ENCODE measurements at places on chromosomes 3 and 15.

DNA sequence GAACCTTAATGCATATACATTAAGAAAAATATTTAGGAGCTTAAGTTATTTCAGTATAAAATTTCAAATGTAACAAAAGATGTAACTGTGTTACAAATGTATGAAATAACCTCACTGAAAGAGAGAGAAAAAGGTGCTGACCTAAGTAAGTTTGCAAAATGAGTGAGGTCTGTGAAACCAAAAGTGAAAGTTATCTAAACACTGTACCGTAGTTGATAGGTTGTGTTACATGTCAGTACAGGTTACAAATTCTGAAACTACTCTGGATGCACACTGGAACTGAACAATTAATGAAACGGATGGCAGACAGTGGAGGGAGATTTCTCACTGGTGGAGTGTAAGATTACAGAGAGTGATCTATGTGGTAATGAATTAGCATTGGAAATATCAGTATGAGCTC is 420.7 kb downstream of the ZNF385D start:
- no peak for DNase-seq

GRCh38 chr3:184965639-184966430 is 153.9 kb downstream of the VPS8 start:
- DNase-seq: no peak

DNA sequence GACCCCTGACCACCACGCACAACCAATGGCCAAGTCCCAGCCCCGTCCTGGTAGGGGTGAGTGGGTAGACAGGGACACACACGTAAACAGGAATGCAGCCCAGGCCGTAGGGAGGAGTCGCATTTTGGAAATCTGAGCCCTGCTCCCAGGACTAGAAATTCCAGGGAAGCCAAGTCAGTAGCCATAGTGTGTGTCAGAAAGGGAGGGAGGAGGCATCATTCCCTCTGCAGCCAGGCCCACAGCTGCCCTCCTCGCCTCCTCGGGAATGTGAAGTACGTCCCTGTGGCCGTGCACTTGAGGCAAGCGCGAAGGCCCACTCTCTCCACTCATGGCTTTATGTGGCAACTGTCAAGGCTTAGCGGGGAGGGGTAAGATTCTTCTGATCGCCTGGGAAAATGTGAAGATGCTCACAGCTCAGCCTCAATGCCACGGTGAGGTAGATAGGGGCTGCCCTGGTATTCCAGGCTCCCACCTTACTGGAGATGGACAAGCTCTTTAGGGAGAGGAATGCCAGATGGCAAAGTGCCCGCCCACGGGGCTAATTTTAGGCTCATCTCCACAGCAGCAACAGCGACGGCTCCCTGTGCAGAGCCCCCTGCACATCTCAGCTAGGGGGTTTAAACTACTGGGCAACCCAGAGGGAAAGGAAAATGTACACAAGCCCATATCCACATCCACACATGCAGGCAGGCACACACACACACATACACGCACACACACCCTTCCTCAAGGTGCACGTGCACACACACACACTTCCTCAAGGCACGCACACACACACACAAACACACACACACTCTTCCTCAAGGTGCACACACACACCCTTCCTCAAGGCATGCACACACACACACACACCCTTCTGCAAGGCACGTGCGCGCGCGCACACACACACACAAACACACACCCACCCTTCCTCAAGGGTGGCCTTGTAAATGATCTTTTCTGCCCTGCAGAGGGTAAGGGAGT is 65.5 kb downstream of the ADCY5 start:
- DNase-seq: no peak

DNA sequence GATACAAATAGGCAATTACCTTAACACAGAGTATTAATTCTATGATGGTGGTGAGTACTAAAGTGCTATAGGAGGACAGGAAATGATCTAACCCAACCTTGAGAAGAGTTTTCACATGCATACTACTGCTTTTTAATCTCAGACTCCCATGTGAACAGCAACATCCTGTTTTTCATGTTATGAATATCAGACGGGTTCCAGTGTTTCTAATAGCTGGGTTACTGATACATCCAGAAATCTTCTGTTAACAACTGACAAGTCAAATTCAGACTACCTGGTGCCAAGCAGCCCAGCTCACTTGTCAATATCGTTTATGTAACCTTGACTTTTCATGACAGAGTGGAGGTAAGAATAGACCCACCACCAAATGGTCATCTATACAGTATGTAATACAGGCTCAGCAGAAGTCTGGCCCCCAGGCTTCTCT is 220.2 kb upstream of the COL8A1 start:
- DNase-seq: no peak

- DNase-seq: no peak
Observed at GRCh38 chr15:72495007-72495406, 20.9 kb downstream of the ARIH1 start.

GRCh38 chr3:161854232-161854771 is 357.7 kb downstream of the OTOL1 start:
- no peak for DNase-seq

DNA sequence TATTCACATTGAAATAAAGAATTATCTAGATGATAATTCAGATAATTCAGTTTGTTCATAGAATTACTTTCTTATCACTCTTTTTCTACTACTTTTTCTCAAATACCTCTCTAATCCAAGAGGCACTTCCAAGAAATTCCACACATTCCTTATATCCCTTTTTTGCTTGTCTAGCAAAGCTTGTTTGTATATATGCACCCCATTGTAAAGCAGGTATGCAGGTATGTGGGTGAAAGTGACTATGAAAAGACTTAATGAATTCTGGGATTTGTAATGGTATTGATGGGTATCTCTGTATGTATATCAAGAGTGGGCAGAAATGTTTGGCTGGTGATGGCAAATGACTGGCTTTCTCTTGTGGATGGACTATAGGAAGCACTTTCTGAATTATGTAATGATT is 94.1 kb upstream of the FGF7 start:
- DNase-seq: no peak

DNA sequence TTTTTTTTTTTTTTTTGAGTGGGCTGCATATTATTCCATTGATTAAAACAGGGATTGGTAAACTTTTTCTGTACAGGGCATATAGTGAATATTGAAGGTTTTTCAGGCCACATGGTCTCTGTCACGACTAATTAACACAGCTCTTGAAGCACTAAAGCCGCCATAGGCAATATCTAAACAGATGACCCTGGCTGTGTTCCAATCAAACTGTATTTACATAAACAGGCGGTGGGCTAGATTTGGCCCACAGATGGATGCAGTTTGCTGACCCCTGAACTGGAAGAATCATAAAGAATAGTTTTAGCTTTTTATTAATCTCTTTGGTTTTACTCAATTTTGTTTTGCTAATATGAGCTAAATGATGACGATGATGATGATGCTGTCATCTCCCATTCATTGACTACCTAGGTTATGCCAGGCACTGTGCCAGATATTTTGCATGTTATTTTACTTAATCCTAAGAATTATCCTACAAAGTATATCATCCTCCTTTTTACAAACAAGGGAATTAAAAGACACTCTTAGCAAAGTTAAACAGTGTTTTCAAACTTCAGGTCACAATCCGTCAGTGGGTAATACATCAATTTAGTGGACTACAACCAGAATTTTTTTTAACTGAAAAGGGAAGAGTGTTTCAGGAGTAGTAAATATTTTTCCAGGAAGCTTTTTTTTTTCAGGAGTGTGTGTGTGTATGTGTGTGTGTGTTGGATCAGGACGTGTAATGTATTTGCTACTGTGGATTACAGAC is 54.3 kb downstream of the LMCD1 start:
- DNase-seq: no peak

DNA sequence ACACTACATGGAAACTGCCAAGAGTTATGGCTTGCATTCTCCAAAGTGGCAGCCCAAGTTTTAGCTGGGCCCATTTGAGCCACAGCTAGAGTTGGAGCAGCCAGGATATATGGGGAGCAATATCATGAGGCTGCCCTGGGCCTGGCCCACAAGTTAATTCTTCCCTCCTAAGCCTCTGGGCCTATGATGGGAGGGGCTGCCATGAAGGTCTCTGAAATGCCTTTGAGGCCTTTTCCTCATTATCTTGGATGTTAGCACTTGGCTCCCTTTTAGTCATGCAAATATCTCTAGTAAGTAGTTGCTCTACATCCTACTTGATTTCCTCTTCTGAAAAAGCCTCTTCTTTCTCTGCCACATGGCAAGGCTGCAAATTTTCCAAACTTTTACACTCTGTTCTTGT is 257.5 kb upstream of the CHRM5 start:
- no peak for DNase-seq

GRCh38 chr15:27592036-27592760 is 506.9 kb downstream of the OCA2 start:
- no peak for DNase-seq

DNA sequence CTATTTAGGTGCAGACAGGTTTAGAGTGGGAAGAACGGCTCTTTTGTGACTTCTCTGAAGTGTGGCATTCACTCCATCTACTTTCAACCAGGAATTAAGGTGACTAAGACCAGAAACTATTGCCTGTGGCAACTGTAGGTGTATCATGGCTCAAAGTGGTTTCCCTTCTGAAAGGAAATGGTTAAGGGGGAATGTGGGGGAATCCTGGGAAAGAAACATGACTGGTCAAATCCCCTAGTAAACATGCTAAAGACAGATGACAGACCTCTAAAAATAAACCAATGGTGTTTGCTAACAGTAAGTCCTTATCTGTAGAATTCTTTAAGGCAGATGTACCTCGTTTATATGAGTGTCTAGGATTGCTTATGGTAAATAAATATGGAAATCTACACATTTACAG is 56.9 kb downstream of the MEGF11 start:
- no peak for DNase-seq

DNA sequence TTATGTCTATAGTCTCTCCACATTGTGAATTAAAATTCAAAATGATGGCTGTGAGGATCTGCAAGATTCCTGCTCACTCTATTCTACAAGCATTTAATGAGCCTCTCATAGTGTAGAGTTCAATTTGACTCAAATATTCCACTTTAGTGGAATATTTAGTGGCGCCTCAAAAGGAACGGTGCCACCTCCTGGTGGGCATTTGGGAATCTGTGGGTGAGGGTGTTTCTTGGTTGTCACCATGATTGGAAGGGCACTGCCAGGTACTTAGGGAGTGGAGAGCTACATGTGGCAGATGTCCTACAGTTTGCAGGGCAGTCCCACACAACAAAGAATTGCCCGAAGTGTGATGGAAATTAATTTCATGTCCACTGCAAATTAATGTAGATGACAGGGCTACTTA is 21.5 kb upstream of the KCNMB3 start:
- DNase-seq: no peak

- no peak for DNase-seq
Observed at GRCh38 chr15:64683378-64683777, 92.0 kb downstream of the RBPMS2 start.

DNA sequence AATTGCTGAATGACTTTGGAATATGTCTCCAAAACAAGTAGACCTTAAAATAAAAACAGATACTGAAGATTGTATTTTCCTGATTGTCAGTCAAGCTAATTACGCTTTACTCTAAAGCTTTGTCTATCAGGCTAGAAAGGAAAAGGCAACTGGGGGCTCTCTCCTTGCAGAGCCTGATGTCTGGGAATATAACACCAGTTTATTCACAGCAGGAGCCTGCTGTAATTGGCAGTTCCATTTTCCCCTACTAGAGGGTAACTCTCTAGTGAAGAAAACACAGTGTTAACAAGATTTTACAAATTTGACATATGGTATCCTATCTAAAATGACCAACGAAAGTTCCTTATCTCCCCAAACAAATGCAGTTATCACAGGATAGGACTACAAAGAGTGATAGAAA is 158.8 kb downstream of the PDZRN3 start:
- DNase-seq: no peak

GRCh38 chr3:154168998-154169795 is 48.0 kb downstream of the ARHGEF26 start:
- no peak for DNase-seq

GRCh38 chr3:78668302-78668701 is 1099.5 kb downstream of the ROBO1 start:
- no peak for DNase-seq

DNA sequence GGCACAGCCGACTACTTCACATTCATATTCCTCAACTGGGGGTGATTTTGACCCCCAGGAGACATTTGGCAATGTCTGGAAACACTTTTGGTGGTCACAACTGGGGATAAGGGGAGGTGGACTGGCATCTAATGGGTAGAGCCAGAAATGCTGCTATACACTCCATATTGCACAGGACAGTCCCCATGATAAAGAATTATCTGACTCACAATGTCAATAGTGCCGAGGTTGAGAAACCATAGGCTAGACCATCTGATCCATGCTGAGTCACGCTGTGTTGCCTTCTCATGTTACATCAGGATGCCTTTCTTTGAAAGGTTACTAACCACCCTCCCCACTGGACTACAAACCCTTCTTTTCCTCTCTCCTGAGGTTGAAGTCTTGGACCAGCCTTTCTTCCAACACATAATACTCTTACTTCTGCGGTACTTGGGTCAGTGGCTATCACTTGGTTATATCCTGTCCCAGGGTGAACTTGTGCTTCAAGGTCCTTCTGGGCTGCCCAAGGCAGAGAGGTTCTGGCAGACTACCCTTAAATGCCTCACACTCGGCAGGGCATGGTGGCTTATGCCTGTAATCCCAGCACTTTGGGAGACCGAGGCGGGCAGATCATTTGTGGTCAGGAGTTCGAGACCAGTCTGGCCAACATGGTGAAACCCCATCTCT is 68.8 kb downstream of the CTNNB1 start:
- no peak for DNase-seq

- no peak for DNase-seq
Observed at GRCh38 chr3:11995120-11995519, 9.1 kb upstream of the SYN2 start.

- no peak for DNase-seq
Observed at GRCh38 chr3:30400926-30401325, 205.5 kb upstream of the TGFBR2 start.

DNA sequence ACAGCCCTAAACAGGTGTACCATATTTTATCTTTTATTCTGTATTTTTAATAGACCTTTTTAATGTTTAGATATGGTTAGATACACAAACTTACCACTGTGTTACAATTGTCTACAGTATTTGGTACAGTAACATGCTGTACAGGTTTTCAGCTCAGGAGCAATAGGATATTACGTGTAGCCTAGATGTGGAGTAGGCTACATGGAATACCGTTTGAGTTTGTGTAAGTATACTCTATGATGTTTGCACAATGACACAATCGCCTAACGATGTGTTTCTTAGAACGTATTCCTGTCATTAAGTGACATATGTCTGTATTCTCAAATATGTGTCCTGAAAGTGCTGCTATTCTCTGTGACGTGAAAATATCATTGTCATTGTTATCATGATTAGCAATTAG is 62.6 kb downstream of the MFSD1 start:
- DNase-seq: no peak

- DNase-seq: no peak
Observed at GRCh38 chr3:130340766-130341165, 4.7 kb upstream of the COL6A5 start.

DNA sequence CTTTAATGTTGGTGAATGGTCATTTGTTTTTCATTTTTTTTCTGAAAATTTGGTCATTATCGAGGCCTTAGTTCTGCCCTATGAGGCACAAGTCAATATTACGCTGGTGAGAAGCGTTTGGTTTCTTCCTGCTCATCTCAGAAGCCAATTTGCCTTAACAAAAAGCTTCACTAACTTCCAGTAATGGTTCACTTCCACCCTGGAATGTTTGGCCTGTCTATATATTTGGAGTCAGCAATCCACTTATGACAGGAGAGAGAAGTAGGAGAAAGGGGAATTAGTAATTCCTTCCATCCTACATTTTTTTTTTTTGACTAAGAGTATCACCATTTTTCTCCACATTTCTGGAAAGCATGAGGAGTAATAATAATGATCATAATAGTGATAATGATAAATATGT is 124.4 kb downstream of the DIPK2A start:
- no peak for DNase-seq
